ENCODE measurements at places on chromosomes 7 and 10. TPM values are rescaled to one million over a fixed set of nuclear protein-coding genes. Genes with fewer than 3 reads are reported as not detected.

DNA sequence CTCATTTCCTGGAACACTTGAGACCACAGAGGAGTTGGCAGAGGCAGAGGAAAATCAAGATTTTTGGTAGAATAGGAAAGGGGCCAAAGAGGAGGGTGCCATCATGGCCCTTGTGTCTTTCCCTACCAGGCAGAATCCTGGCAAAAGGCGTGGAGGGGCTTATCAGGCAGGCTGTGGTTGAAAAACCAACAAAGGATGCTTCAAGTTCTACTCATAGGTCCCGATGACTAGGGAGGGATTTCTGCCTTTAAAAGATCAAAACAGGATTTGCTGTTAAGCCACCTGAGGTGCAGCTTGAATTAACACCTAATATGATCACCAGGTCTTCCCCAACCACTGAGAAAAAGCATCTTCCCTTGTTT lies 45.7 kb downstream of the BPGM start:
- no peak for DNase-seq

The RBM28 gene
- total RNA-seq, result 27.1 TPM

The ADAM12 gene
- 0.89 TPM for total RNA-seq

DNA sequence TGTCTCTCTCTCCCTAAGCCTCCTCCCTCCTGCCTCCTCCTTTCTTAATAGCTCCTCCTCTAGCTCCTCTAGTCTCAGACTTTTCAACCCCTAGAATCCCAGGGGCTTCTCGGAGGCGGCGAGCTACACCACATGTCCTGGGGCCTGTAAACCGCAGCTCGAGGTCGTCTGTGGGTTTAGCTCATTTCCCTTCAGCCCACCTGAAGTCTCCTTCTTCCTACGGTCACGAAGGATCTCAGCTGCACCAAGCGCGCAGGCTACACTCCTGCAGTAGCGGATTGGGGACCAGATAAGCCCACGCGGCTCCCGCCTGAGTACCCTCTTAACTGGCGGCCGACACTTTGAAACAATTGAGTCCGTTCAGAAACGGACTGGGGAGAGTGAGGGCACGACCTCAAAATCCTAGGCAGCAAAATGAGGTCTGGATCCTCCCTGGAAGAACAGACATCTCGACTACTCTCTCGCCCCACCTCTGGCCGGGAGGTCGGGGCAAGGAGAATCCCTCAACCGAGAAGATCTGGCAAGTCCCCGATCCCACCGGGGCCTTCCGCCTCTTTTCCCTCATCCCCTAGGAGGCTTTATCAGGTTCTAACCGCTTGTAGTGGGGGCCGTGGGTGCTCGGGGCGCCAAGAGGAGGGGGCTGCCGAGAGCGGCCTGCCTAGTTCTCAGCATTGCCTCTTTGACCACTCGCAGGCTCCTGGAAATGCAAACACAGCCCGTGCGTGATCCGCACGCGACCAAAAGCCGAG lies 1.3 kb upstream of the SORCS3 start:
- no peak for DNase-seq

- no peak for DNase-seq
Observed at GRCh38 chr7:37446371-37446770, 2.3 kb downstream of the ELMO1 start.

The CYP17A1 gene
- total RNA-seq, result 0.96 TPM

The OPN1SW gene
- not detected for total RNA-seq

The HOXA5 gene
- total RNA-seq, result 23.8 TPM

The TAS2R3 gene
- 2.7 TPM for total RNA-seq

The TMEM273 gene
- total RNA-seq, result 12.7 TPM

DNA sequence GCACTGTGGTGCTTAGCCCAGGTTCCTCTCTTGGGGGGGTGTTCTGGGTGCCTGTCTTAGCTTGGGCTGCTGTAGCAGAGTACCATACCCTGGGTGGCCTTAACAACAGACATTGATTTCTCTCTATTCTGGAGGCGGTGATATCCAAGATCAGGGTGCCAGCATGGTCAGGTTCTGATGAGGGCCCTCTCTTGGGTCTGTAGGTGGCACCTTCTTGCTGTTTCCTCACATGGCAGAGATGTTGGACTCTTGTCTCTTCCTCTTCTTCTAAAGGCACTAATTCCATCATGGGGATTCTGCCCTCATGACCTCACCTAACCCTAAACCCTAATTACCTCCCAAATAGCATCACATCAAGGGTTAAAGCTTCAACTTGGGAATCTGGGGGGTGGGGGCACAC lies 19.9 kb upstream of the CRHR2 start:
- no peak for DNase-seq

The BBS9 gene
- 23.5 TPM for total RNA-seq

Measured in mucosa of descending colon (tissue), 3 donors.